Prostate gland (tissue), 2 donors: ENCODE measurements at places on chromosomes 2 and 18. TPM values are rescaled to one million over a fixed set of nuclear protein-coding genes. Genes with fewer than 3 reads are reported as not detected.

DNA sequence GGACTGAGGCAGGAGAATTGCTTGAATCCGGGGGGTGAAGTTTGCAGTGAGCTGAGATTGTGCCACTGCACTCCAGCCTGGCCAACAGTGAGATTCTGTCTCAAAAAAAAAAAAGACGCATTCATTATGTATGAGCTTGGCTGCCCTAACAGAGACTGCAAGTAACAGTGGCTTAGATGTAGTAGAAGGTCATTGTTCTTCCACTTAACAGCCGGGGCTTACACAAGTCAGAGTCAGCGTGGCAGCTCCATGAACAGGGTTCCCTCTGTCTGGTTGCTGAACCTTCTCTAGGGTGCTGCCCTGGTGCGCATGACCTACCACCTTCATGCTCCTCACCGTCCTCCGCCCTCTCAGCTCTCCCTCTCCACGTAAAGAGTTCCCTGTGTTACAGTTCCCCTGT, 49.1 kb upstream of the IGFBP2 start:
- DNase-seq = no peak

DNA sequence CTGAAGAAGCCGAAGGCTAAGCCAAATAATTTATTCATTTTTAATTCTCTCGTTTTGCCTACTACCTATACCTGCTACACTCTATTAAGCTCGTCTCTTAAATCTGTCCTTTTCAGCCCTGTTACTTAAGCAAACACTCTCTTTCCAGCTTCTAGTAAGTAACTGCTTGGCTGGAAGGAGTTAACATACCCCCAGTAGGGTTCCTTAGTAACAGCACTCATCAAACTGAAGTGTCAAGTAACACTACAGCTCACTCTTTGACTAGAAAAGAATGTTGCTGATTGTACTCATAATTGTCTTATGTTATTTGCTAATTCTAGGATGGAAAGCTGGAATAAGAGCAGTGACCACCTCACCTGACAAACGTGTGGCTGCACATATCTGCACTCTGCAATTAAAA, 120.0 kb upstream of the SCN7A start:
- no peak for DNase-seq

DNA sequence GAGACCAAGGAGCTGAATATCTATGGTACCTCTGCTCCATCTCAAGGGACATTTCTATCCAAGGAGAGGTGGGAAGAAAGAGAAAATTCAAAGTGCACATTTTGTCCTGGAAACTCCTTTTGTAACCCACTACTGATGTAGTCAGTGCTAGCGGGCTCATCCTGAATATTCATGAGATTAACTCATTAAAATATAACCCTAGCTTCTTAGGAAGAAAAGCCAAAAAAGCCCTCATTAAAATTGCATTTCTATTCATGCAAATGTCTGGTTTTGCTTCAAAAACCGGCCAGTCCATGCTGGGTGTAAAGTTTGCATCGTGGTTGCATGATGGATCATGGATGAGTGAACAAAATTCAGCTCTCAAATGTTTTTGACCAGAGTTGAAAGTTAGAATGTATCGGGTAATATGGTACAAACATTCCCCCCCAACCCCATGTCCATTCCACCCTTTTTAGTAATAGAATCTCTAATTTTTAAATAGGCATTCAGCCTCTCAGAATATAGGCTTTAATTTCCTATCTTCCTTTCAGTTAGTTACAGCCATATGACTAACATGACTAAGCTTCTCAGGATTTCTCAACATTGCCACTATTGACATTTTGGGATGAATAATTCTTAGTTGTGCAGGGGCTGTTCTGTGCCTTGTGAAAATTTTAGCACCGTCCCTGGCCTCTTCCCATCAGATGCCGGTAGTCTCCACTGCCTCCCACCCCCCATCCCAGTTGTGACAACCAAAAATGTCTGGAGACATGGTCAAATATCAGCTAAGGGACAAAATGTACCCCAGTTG, 104.2 kb upstream of the RND3 start:
- DNase-seq = no peak

Gene CPLX4
- not detected for total RNA-seq
